Activated T-helper 2 cell treated with anti-CD3 and anti-CD28 coated beads, Interferon-gamma antibody, Interleukin-2, Interleukin-4, amounts not matched to agents 10 μg/mL and 5 μg/mL and 100 μg/mL, durations not matched to agents 14 hours and 24 hours and 36 hours (primary cell): ENCODE measurements at places on chromosomes 2 and 18. TPM values are rescaled to one million over a fixed set of nuclear protein-coding genes. Genes with fewer than 3 reads are reported as not detected.

ANKRD30BL gene
- not detected in 2 replicates for total RNA-seq

IL1R2 gene
- total RNA-seq: 0.97 and 1.8 TPM in 2 replicates

UGT1A8 gene
- not detected in 2 replicates for total RNA-seq

CXCR1 gene
- not detected in 2 replicates for total RNA-seq

TRAPPC12 gene
- 84.6 and 87.1 TPM in 2 replicates for total RNA-seq

DNA sequence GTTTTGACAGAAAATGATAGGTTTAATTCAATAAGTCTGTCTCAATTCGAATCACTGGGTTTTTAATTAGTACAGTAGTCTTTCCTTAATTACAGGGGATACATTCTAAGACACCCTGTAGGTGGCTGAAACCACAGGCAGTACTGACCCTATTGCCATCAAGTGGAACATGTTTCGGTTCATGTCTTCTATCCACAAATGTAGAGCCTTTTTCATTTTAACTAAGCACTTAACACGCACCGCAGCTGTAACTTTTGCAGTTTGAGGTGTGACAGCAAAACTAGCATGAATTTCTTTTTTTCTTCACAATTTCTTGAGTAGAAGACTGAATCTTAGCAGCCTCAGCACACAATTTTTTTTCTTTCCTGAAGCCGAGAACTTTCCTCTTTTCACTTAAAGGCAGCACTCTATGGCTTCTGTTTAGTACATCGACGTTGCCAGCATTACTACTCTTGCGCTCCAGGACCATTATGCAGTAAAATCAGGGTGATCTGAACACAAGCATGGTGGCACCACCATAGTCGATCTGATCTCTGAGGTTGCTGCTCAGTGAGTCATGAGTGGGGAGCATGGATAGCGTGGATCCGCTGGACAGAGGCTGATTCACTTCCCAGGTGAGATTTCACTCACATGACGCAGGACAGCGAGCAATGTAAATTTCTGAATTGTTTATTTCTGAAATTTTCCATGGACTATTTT lies 805.1 kb downstream of the RNF144A start:
- no peaks in the 10 kb centered on the region for H3K27me3 ChIP-seq
- H3K36me3 ChIP-seq: peaks cover 34% of the 10 kb centered on the region
- DNase-seq: no peak
- H3K4me3 ChIP-seq: no peak overlapping the region
- no peak overlapping the region for H3K27ac ChIP-seq
- peaks cover 44% of the 10 kb centered on the region for H3K4me1 ChIP-seq

GRCh38 chr2:127630864-127631540 lies 15.0 kb upstream of the GPR17 start:
- DNase-seq: no peak
- no peaks in the 10 kb centered on the region for H3K27me3 ChIP-seq
- no peaks in the 10 kb centered on the region for H3K36me3 ChIP-seq
- H3K27ac ChIP-seq: no peak overlapping the region
- H3K4me3 ChIP-seq: no peak overlapping the region
- peaks cover 3% of the 10 kb centered on the region for H3K4me1 ChIP-seq

GRCh38 chr18:72119082-72119481 lies 425.1 kb downstream of the CBLN2 start:
- DNase-seq: no peak
- H3K4me1 ChIP-seq: no peaks in the 10 kb centered on the region
- H3K4me3 ChIP-seq: no peak overlapping the region
- H3K36me3 ChIP-seq: no peaks in the 10 kb centered on the region

DNA sequence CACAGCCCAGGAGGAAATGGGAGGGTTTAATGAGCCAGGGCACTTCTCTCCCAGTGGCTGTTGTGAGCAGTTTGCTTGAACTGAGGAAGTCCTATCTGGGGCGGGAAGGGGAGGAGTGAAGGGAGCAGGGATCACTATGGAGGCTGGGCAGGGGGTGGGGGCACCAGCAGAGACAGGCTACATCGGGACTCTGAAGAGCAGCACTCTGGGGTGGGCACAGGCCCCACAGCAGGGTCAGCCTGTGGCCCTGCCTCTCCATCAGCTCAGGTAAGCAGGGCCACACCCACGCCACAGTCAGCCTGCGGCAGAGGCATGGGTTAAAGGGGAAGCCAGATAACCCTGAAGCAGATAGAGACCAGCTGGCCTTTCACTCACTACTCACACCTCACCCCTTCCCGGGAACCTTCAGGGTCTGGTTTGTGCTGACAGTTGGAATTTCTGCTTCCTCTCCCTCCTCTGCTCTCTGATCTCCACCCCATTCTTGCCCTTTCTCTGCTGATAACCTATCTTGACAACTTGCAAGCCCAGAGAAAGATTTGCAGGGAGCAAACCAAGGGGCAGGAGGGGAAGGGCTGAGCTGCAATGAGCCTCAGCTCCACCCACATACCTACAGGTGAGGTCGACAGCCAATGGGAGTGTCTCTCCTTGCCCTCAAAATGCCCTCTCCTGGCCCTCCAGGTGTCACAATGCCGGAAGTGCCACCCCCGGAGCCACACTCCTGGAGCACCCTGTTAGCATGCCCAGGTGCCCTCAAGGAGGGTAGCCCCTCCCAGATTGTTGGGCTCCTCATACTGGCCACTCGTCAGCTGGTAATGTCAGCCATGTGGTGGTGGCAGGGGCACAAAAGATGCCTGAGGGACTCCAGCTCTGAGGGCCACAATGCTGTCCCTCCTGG lies 3.7 kb downstream of the SIGLEC15 start:
- DNase-seq: no peak
- peaks cover 10% of the 10 kb centered on the region for H3K4me1 ChIP-seq
- no peak overlapping the region for H3K27ac ChIP-seq
- no peaks in the 10 kb centered on the region for H3K36me3 ChIP-seq
- H3K27me3 ChIP-seq: peaks cover 25% of the 10 kb centered on the region
- H3K4me3 ChIP-seq: no peak overlapping the region

DNA sequence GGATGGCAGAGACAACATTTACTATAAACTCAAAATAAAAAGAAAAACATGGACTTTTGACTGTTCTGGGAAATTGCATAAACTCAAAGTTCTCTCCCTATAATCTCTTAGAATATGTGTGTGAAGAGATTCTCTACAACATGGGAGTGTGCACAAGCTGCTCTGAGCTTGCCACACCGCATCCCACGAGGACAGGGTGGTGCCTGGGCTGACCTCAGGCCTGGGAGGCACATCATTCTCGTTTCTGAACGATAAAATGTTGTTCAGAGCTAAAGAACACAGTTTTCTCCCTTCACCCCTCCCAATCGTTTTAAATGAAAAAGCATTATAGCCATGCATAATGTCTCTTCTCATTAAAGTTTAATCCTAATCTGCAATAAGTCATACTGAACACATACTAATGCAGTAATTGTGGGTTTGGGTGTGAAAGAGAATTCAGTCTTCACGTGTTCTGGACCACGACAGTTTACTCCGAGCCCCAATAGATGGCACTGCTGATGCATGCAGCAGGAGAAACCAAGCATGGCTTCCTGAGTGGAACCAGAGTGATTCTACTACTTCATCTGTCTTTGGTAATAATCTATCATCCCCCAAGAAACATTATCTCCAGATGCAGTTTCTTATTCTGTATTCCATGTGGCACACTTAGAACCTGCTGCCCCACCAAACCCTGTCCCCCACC lies 46.9 kb upstream of the LAMA1 start:
- no peaks in the 10 kb centered on the region for H3K27me3 ChIP-seq
- no peaks in the 10 kb centered on the region for H3K36me3 ChIP-seq
- H3K4me1 ChIP-seq: no peaks in the 10 kb centered on the region
- no peak overlapping the region for H3K4me3 ChIP-seq

GRCh38 chr2:168401048-168401556 lies 55.0 kb upstream of the CERS6 start:
- no peak overlapping the region for H3K4me3 ChIP-seq
- H3K27me3 ChIP-seq: peaks cover 25% of the 10 kb centered on the region
- no peak for DNase-seq
- no peaks in the 10 kb centered on the region for H3K36me3 ChIP-seq
- H3K4me1 ChIP-seq: peaks cover 2% of the 10 kb centered on the region

- no peaks in the 10 kb centered on the region for H3K36me3 ChIP-seq
- H3K4me1 ChIP-seq: no peaks in the 10 kb centered on the region
- no peak overlapping the region for H3K4me3 ChIP-seq
Observed at GRCh38 chr18:460791-461190, 39.7 kb downstream of the COLEC12 start.

GRCh38 chr2:23596316-23596885 lies 211.4 kb downstream of the KLHL29 start:
- no peaks in the 10 kb centered on the region for H3K4me1 ChIP-seq
- no peaks in the 10 kb centered on the region for H3K36me3 ChIP-seq
- no peak overlapping the region for H3K27ac ChIP-seq
- H3K27me3 ChIP-seq: no peaks in the 10 kb centered on the region

DNA sequence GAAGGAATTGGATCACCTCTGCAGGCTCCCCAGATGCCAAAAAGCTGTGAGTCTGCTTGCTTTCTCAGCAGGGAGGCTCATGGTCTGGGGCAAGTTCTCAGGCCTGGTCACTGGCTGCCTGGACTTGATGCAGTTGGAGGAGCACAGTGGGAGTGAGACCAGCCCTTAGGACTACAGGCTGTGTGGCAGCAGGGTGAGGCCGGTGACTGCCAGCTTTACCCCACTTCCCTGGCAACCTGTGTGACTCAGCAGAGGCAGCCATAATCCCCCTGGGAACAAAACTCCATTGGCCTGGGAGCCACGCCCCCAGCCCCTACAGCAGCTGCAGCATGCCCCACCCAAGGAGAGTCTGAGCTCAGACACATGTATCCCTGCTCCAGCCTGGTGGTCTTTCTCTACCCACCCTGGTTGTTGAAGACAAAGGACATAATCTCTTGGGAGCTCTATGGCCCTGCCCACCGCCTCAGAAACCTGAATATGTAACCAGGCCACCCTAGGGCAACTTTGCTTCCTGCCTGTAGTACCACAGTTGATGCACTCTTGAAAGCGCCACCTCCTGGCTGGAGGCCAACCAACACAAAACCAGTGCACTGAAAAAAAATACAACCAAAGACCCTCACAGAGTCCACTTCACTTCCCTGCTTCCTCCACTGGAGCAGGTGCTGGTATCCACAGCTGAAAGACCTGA lies 106.8 kb upstream of the SPATS2L start:
- peaks cover 28% of the 10 kb centered on the region for H3K27me3 ChIP-seq
- H3K36me3 ChIP-seq: no peaks in the 10 kb centered on the region
- no peak overlapping the region for H3K4me3 ChIP-seq
- no peak for DNase-seq
- no peak overlapping the region for H3K27ac ChIP-seq

DNA sequence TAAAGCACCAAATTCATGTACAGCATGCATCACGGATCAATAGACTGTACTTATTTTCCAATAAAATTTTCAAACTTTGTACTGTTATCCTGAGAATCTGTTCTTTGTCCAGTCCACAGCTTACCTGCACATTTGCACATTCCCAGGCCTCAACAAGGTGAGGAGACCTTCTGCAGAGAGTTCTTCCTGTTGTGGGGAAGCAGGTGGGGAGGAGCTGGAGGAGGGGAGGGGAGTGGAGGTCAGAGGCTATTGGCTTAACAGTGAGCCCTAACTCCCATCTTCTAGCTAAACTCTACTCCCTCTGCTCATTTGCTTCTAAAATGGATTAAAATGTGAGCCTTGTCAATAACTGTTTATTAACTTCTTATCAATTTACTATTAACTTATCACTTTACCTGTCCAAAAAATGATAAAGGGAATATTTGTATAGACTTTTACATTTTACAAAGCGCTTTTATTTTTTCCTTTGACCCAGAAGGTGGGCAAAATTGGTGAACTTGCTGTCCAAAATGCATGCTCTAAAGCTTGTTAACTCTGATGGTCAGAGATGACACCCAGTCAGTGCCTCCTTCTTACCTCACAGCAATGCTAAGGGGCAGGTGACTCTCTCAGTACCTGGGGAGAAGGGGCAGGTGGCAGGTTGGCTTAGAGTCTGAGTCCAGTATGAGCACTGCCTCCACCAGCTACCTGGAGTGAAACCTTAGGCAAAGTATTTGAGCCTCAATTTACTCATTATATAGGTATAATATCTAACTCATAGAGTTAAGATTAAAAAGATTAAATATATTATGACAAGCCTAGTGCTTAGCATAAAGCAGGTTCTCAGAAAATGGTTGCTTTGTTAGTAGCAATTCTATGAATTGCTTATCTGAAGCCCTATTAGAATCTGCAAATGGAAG lies 6.8 kb upstream of the IL1RL2 start:
- H3K36me3 ChIP-seq: no peaks in the 10 kb centered on the region
- H3K27me3 ChIP-seq: peaks cover 29% of the 10 kb centered on the region
- no peak overlapping the region for H3K27ac ChIP-seq
- H3K4me3 ChIP-seq: no peak overlapping the region
- no peak for DNase-seq
- H3K4me1 ChIP-seq: peaks cover 4% of the 10 kb centered on the region

- DNase-seq: no peak
- H3K27me3 ChIP-seq: no peaks in the 10 kb centered on the region
- peak overlapping the region; percentile 90 for H3K4me3 ChIP-seq
Observed at GRCh38 chr2:27085062-27085672, 1.4 kb upstream of the KHK start.

DNA sequence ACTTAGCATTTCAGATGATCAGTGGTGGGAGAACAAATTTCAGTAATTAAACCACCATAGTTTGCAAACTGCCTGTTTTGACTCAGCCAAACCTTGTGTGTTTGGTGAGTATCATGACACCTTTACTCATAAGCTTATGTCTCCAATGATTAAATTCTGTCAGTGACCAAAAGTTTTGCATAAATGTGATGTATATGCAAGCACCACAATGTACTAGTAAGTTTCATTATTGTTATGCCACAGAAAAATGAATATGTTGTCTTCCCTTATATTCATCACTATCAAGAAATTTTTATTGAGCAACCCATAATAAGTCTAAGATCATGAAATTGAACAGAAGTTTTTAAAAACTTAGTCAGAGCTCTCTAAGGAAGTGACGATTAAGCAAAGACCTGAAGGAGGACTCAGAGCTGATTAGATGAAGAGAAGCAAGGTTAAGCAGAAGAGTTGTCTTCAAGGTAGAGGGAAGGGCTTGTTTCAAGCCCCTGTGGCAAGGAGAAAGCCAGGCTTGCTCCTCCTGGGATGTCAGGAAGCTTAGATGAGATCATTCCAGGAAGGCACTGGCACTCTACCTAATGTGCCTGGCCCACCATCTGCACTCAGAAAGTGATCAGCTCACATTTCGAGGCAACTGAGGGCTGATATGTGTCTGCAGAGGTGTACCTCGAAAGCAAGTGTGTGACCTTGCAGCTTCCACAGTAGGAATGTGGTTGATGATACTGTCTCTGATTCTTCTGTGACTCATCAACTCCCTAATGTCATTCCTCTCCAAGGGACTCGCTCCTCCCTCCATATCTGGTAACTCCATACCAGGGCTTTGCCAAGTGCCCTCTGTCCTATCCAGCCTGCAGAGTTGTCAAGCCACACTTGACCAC lies 54.7 kb downstream of the KCTD18 start:
- no peak overlapping the region for H3K4me3 ChIP-seq
- H3K36me3 ChIP-seq: peaks cover 24% of the 10 kb centered on the region
- peak overlapping the region; percentile 61 for H3K27ac ChIP-seq
- H3K4me1 ChIP-seq: peaks cover 33% of the 10 kb centered on the region
- DNase-seq: no peak

DNA sequence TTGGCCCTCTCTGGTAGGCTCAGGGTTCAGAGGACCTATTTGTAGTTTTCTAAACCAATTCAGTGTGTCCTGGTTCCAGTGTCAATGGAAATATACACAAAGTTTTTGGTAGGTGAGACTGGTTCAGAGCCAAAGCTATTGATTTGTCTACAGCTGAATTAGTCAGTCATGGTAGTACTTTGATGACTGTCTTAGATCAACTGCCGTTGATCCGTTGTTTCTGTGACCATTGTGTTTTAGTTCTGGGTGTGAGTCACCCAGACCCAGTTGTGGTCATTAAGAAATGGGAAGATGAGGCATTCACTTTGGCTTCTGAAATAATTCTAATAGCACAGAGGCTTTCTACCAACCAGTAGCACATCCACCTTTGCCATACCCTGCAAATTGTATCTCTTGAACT lies 16.0 kb upstream of the RPE start:
- no peak overlapping the region for H3K4me3 ChIP-seq
- H3K36me3 ChIP-seq: no peaks in the 10 kb centered on the region
- peaks cover 26% of the 10 kb centered on the region for H3K27me3 ChIP-seq
